ENCODE measurements at places on chromosomes 5 and 9. TPM values are rescaled to one million over a fixed set of nuclear protein-coding genes. Genes with fewer than 3 reads are reported as not detected.
A peak's percentile ranks its signal among the peaks of the same experiment; 100 is the strongest.

DNA sequence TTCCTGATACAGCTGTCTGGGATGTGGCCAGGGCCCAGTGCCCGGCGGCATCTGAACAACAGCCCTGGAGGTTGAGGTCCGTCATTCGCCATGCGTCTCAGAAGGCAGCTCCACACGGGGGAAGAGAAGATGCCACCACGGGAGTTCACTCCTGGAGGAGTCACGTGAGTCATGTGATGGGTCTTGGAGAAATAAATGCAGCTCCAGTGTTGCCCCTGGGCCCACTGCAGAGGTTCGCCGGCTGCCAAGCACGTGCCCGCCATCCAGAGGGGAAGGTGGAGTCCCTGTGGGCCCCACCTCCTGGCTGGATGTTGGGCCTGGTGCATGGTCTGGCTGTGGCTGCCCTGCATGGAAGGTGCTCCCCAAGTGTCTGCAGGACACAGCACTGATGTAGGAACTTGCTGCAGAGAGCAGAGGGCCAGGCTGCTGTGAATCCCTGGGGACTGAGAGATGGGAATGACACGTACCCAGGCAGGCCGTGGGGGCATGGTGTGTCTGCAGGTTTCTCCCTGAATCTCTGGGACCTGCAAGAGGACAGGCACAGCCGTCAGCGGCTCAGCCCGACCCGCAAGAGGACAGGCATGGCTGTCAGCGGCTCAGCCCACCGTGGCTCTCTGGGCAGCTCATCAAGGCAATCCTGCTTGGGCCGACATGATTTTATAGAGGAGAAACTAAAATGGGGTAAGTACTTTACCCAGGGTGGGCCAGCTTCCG, 418.3 kb upstream of the IRX4 start:
- no peaks in the 10 kb centered on the region for H3K27me3 ChIP-seq
- no peak overlapping the region for H3K4me3 ChIP-seq
- no peaks in the 10 kb centered on the region for H3K36me3 ChIP-seq
- no peak for DNase-seq

Gene OCLN
- 1.9 TPM for total RNA-seq

GRCh38 chr9:123954518-123955280, 24.8 kb upstream of the DENND1A start:
- peaks cover 23% of the 10 kb centered on the region for H3K27me3 ChIP-seq
- H3K4me1 ChIP-seq = no peaks in the 10 kb centered on the region
- no peak for DNase-seq
- no peak overlapping the region for H3K27ac ChIP-seq
- H3K36me3 ChIP-seq = no peaks in the 10 kb centered on the region
- no peak overlapping the region for H3K4me3 ChIP-seq

DNA sequence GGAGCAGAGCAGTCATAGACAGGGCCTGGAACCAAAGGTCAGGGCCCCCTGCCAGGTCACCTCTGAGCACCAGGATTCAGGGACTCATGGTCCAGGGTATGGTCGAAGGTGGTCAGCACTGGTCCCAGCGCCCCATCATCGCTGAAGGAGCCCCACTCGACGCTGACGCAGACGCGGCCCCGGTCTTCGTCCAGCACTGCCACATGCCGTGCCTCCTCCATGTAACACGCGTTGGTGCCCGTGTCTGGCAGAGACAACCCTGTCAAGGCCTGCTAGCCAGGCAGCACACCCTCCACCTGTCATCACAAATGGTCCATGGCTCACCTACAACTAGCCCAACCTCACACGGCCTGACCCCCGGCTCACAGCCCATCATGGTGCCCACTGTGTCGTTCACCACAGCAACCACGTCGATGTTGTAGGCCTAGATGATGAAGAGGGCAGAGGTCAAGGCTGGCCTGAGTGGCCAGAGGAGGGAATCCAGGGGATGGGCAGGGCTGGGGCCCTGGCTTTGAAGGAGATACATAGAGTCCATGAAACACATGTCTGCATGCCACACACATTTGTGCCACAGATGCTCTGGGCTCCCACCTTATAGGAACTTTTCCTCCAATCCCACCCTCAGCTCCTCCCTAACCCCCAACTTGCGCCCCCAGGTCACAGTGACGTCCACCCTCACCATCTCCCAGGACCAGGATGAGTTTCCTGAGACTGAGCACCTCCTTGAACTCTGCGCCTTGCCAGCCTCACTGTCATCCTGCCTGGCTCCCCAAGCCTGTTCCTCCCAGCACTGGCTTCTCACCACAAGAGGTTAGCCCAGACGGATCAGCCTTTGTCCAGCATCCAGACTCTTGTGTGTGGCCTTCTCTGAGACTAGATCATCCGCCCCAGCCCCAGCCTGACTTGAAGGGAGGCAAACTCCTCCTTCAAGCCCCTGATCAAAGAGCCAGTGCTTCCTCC, 9.5 kb downstream of the HK3 start:
- H3K27ac ChIP-seq = no peak overlapping the region
- H3K4me3 ChIP-seq = no peak overlapping the region
- peaks cover 6% of the 10 kb centered on the region for H3K4me1 ChIP-seq
- H3K27me3 ChIP-seq = peaks cover 4% of the 10 kb centered on the region
- H3K36me3 ChIP-seq = no peaks in the 10 kb centered on the region
- DNase-seq = no peak

DNA sequence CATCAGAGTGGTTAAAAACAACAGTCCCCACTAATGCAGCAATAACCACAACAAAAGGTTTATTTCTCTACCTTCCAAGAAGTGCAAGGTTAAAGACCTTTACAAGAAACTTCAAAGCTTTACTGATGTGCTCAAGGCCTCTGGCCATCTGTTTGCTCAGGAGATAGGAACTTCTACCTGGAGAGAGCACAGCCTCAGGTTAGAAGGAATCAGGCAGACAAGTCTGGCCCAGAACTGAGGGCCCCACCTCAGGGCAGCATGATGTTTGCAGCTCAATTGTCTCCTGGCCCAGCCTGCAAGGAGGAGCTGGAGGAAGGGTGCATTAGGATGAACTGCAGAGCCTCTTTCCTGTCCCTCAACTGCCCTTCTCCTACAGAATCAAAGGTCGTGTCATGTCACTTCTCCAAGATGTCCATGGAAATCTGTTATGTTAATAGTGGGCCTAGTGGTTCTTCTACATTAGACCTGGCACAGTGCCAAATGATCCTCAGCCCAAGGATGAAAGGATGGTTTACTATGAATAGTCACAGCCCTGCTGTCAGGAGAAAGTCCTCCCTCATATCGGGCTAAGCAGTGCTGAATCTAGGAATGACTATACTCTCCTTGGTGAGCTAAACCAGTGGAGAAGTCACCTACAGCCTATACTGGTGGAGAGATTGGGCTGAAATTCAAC, 98.9 kb upstream of the NTRK2 start:
- H3K27ac ChIP-seq = no peak overlapping the region
- no peaks in the 10 kb centered on the region for H3K4me1 ChIP-seq
- DNase-seq = no peak
- H3K36me3 ChIP-seq = no peaks in the 10 kb centered on the region
- H3K4me3 ChIP-seq = no peak overlapping the region

DNA sequence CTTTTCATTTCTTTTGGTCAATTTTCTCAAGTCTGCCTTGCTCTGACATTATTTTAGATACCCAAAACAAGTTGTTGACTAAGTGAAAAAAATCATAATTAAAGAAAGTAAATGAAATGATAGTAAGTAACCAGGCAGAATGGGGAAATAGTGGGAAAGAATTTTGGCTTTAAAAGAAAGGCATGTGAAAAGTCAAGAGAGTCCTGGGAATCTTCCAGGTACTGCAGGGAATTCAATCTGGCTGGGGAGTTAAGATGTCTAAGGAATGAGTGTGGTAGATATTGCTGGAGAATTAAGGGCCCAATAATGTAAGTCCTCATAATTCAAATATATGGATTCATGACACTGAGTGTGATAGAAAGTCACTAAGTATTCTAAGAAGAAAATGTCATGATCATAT, 123.1 kb upstream of the PAPPA start:
- H3K4me3 ChIP-seq = no peak overlapping the region
- DNase-seq = no peak
- H3K27me3 ChIP-seq = no peaks in the 10 kb centered on the region

GRCh38 chr5:121949885-121950284, 11.9 kb upstream of the SRFBP1 start:
- H3K4me3 ChIP-seq = no peak overlapping the region
- no peak for DNase-seq
- no peak overlapping the region for H3K27ac ChIP-seq
- no peaks in the 10 kb centered on the region for H3K4me1 ChIP-seq
- H3K36me3 ChIP-seq = no peaks in the 10 kb centered on the region

DNA sequence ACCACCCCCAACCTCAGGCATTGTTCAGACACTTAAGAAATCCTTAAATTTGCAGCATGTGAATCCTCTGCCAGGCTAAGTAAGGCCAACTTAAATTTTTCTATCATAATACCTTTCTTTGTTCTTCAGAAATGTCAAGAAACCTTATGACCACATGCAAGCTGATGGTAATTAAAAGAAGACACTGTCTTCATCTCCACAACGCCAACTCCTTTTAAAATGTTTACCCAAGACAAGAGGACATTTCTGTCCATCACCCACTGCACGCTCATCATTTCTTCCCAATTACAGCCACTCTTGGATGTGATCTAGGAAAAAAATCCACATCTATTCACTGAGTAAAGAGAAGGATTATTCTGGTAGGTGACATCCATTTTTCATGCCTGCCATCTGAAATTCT, 6.1 kb upstream of the IFNK start:
- no peaks in the 10 kb centered on the region for H3K27me3 ChIP-seq
- no peak overlapping the region for H3K27ac ChIP-seq
- no peaks in the 10 kb centered on the region for H3K36me3 ChIP-seq
- no peak for DNase-seq
- H3K4me1 ChIP-seq = no peaks in the 10 kb centered on the region
- H3K4me3 ChIP-seq = no peak overlapping the region

DNA sequence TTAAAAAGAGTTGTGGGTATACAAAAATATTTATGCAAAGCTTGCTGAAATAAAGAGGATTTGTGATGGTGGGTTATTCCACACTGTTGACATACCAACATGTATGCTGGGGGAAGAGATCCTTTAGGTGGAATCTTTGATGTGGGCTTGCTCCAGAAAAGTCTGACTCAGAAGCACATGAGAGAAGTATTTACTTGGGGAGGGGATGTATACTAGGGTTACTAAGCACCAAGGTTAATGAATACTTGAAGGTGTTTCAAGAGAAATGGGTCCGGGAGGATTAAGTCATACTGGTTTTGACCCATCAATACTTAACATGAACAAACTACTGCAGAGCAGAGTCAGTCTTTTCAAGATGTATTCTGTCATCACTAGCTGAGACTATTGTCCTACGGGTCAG, 316.4 kb upstream of the GRIN3A start:
- no peak overlapping the region for H3K4me3 ChIP-seq
- no peak overlapping the region for H3K27ac ChIP-seq
- no peaks in the 10 kb centered on the region for H3K4me1 ChIP-seq
- DNase-seq = no peak
- no peaks in the 10 kb centered on the region for H3K27me3 ChIP-seq
- no peaks in the 10 kb centered on the region for H3K36me3 ChIP-seq

DNA sequence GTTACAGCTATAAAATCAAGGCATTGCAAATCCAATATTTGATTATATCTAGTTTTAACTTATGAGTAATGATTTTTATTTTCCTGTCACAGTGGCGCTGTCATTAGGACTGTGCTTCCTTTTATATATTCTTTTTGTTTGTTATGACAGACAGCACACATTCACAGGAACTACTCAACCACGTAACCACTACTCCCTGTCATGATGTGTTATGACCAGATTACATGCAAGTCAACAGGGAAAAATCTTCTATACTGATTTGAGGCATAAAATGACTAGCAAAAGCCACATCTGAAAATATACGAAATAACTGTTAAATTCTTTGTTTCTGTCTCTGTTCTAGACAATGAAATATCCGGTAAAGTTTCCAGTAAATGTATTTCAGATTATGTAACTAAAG, 25.4 kb downstream of the SREK1 start:
- H3K4me1 ChIP-seq = peaks cover 44% of the 10 kb centered on the region
- no peak for DNase-seq
- no peak overlapping the region for H3K4me3 ChIP-seq
- H3K27me3 ChIP-seq = no peaks in the 10 kb centered on the region

DNA sequence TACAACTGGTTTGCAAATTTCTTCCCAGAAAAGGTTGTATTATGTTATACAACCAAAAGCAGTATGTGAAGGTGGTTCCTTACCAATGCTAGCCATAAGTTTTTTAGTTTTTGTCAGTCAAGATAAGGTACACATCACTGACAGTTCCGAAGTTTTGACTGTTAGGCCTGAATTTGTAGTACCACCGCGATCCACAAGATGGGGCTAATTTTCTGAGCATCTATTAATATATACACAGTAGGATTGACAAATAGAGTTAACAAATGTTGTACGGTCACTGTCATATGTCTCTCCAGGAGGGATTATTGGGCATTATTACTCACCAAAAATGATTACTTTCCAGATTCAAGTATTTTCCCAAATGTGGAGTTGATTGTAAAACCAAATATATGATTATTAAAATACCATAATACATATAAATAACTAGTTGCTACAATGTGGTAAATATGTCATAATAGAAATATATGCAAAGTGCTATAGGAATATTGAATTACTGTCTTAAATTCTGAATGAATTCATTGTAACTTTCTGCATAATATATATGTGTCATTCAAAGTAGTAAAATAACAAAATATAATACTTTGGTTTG, 28.4 kb upstream of the LRRC19 start:
- H3K27ac ChIP-seq = no peak overlapping the region
- peak; percentile 64 for DNase-seq
- no peak overlapping the region for H3K4me3 ChIP-seq
- no peaks in the 10 kb centered on the region for H3K4me1 ChIP-seq

DNA sequence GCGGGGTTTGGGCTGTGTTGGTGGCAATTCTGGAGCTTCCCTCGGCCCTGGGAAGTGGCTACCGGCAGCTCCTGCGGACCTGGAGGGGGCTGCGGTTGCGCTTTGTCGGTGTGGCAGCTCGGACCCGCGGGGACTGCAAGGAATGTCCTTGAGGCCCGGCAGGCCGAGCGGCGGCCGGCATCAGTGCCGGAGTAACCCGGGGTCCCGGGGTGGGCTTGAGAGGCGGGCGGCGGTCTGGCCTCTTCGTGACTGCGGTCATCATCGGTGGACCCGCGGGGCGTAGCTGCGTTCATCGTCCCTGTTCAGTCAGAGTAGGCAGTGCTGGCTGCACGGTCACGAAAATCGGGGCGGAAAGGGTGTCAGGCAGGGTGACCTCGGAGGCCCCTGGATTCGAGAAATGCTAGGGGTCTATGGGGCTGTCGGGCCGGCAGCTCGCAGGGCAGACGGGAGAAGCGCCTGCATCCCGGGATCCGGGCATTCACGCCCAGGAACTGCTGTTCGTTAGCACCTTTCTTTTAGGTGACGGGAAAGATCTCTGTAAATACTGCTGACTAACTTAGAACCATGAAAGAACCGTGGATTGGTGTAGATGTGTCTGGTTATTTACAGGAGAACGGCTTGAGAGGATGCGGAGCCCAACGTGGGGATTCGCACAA, 474 bp downstream of the HMGCR start:
- H3K27ac ChIP-seq = no peak overlapping the region
- H3K4me1 ChIP-seq = peaks cover 37% of the 10 kb centered on the region
- DNase-seq = peak; percentile 66

Measured in activated CD8-positive, alpha-beta memory T cell treated with anti-CD3 and anti-CD28 coated beads, Interleukin-2, amount 10 ng/mL, durations not matched to agents 7 days and 5 days (primary cell).